ENCODE measurements at places on chromosomes 16 and 17.

DNA sequence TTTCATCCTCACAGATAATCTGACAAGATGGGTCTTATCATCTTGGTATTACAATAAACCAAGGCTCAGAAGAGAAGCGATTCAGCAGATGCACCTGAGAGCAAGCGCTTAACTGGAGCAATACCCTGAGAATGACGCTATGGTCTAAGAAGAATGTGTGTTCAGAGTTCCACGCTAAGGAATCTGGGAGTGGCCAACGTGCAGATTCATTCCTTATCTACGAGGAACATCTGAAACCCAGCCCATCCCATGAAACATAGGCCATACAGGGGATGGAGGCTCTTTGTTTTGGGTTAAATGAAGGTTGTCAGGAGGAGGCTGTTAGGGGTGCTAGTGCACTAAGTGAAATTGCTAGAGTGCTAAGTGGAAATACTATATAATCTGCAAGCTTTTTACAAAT lies 28.5 kb upstream of the KDM8 start:
- no peak for DNase-seq

DNA sequence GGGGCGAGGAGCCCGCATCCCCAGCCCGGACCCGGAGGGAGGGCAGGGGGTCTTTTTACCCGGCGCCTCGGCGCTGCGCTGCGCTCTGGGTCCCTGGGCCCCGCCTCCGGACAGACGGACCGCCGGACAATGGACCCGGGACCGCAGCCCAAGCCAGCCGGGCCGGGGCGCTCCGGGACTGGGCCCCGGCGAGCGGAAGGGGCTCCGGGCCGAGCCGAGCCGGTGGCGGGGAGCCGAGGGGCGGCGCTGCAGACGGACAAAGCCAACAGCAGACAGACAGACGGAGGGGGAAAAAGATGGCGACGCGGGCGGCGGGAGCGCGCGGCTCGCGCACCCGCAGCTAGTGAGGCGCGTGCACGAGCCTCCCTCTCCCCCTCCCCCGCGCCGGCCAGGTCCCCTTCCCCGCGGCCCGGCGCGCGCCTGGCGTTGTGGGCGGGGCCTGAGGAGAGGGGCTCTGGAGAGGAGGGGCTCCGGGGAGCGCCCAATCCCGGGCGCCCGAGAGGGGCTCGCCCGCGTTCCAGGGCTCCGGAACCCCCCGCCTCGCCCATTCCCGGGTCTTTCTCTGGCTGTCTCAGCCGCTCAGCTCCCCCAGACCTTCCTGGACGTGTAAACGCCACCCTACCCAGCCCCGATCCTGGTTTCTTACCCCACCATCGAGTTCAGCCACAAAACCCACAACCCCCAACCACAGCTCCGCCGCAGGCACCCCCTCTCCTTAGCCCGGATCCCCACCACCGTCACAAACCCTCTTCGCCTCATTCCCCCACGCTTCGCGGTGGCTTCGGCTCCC lies at the start of gene ZNF821:
Gene ZNF821 (minus strand): TSS at position 334 of the 790 bp plus-strand sequence. CDS start 4,236 bp downstream, outside the sequence.
- peak; percentile 52 for DNase-seq

GRCh38 chr17:81470944-81471817 lies 41.4 kb downstream of the ACTG1 start:
- no peak for DNase-seq

DNA sequence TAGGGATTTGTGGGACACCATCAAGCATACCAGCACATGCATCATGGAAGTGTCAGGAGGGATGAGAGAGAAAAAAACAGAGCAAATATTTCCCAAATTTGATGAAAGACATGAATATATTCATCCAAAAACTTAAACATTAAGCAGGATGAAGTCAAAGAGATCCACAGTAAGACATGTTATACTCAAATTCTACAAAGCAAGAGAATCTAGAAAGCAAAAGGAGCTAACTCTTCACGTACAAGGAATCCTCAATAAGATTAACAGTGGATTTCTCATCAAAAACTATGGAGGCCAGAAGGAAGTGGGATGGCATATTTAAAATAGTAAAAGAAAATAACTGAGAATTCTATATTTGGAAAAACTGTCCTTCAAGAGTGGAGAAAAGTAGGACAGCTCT lies 374.8 kb downstream of the ZFHX3 start:
- DNase-seq, result no peak

- DNase-seq, result peak; percentile 33
Observed at GRCh38 chr17:29867643-29868181, 62.3 kb downstream of the SSH2 start.

DNA sequence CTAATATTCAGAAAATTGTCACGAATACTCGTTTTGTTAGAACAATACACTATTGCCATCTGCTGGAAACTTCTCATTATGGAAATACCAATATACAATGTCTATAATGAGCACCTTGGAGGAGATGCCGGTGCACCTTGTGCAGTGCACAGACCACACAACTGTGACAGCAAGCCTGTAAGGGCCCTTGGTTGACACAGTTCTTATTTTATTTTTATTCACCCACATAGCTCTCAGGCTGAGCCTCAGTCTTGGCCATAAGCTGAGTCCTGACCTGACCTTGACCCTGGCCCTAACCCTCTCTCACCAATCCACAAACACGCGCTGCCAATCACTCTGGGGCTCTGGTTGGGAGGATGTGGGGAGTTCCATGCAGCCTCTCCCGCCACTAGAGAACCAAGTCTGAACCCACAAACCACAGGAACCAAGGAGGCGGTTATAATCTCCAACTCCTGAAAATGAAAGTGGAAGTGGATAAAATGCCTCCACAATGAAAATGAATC lies 7.6 kb downstream of the AIPL1 start:
- no peak for DNase-seq

DNA sequence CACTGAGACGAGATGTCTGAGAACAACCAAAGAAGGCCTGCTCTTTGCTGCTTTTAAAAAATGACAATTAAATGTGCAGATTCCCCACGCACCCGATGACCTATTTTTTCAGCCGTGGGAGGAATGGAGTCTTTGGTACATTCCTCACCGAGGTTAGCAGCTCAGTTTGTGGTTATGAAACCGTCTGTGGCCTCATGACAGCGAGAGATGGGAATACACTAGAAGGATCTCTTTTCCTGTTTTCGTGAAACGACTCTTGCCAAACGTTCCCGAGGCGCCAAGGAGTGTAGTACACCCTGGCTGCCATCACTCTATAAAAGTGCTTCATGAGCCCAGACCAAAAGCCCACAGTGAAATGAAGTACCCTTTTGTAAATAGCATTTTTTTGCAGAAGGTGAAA lies 87.8 kb downstream of the CRISPLD2 start:
- no peak for DNase-seq

GRCh38 chr16:3882531-3882930 lies 2.0 kb upstream of the CREBBP start:
- no peak for DNase-seq

DNA sequence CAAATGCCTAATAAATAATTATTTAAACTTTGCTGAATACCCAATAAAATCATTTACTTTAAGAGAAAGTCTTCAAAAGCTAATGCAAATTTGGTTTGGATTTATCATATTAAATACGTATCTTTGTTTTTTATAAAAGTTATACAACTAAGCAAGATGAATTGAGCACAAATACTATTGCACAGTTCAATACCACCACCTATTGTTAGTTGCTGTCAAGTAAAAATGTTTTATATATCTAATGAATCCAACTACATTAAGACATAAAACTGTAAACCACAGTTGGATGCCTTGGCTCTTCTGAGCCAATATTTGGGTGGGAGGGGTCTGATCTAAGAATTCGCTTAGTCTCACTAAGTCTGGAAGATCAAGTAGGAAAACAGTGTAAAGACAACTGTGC lies 7.7 kb downstream of the FBXL20 start:
- no peak for DNase-seq

- DNase-seq, result no peak
Observed at GRCh38 chr16:58913456-58913855, 179.3 kb upstream of the GOT2 start.

GRCh38 chr17:43467981-43468581 lies 15.7 kb upstream of the DHX8 start:
- no peak for DNase-seq

- DNase-seq, result no peak
Observed at GRCh38 chr17:1076299-1076981, 79.5 kb downstream of the TIMM22 start.

GRCh38 chr17:61465550-61466237 lies 13.5 kb downstream of the TBX4 start:
- no peak for DNase-seq

DNA sequence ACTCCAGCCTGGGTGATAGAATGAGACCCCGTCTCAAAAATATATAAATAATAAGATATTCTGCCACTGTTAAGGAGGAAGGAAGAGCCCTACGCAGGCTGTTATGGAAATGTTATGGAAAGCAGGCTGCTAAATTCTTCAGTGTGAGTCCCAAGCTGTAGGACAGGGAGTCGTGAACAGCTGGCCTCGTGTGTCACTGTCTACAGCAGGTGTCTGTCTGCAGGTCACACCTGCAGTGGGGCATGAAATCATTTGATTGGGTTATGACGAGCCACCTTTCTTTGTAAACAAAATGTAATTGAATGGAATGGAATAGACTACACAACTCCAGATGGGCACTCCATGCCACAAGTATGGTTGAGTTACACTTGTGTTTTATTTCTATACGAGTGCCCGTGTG lies 15.6 kb upstream of the LITAF start:
- peak; percentile 94 for DNase-seq

DNA sequence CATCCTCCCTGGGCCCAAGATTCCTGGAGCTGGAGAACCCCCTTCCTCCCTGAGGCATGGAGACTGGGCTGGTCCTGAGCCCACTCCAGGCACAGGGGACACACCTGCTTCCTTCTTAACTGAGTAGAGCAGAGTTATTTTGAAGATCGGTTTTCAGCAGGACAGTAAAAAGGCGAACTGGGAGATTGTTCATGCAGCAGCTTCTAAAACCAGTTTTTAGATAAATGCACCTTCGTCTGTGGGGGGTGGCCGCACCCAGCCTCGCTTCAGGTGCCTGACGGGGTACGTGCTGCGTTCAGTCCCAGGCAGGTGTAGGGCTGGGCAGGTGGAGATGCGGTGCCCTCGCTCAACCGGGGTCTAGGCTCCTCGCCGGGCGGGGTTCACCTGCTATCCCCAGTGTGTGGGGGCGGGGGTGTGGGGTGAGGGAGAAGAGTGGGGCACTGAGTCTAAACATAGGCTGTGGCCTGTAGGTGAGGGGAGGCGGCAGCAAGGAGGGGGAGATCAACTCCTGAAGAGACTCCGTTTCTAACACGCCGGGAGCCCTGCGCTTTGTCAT lies 69.5 kb downstream of the JPH3 start:
- DNase-seq, result no peak

- no peak for DNase-seq
Observed at GRCh38 chr16:14501331-14502255, 128.5 kb downstream of the PARN start.

DNA sequence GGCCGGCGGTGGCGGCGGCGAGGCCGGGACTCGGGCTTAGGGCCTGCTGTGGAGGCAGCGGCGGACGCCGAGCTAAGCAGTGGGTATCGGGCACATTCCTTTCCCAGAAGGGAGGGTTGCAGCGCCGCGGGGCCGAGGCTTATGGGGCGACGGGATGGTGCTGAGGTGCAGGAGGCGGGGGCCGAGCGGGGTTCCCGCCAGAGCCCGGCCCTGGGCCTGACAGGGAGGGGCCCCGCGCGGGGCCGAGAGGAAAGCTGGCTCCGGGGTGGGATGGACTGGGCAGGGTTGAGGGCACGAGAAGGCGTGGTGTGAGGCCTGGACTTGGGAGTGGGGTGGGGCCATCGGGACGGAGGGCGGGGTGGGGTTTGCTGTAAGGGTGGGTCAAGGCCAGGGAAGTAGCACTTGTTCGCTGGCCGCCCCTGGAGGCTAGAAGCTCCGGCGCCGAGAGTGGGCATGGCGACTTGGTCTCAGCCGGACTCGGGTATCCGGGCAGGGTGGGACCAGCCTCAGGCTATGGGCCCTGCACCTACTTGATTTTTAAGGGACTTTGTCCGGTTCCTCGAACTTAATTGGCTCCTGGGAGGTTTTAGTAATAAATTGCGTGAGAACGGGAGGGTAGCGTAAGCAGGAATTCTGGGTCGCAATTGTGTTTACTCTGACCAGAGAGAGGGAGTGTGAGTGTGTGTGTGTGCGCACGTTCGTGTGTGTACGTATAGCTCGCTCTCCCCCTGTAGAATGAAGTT lies 396 bp downstream of the NFE2L1 start:
- DNase-seq, result peak; percentile 81

DNA sequence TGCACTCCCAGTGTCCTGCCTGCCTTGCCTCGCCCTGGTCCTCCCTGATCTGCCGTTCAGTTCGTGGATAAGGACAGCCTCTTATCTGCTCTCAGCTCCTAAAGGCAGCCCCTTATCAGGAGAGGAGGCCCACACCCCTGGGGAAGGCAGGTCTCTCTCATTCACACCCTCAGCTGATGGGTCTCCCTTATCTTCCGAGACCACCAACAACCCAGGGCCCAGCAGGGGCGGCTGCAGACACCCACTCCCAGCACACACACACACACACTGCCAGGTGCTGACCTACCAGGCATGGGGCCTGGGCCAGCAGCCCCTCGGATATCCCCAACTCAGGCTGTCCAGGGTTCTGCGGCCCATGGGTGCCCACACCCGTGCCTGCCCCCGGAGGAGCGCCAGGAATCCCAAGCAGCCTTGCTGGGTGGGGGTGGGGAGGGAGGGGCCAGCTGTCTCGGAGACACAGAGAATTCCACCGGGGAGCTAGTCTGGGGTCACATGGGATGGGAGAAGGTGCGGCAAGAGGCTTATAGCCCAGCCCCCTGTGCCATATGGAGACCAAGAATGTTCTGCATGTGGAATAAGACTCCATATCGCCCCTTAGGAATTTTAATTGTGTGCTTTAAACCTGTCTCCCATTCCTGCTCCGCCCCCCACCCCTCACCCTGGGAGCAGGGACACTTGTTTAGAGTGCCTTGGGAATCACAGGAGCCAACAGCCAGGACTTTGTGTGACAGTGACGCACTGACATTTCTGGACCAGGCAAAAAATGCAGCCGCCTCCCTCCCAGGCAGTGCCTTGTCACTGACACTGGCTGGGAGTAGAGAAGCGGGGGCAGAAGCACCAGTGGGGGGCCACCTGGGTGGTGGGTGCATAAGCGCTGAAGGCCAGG lies 41.9 kb upstream of the EMP2 start:
- DNase-seq, result no peak

GRCh38 chr17:54976316-54976715 lies 7.8 kb downstream of the STXBP4 start:
- no peak for DNase-seq

DNA sequence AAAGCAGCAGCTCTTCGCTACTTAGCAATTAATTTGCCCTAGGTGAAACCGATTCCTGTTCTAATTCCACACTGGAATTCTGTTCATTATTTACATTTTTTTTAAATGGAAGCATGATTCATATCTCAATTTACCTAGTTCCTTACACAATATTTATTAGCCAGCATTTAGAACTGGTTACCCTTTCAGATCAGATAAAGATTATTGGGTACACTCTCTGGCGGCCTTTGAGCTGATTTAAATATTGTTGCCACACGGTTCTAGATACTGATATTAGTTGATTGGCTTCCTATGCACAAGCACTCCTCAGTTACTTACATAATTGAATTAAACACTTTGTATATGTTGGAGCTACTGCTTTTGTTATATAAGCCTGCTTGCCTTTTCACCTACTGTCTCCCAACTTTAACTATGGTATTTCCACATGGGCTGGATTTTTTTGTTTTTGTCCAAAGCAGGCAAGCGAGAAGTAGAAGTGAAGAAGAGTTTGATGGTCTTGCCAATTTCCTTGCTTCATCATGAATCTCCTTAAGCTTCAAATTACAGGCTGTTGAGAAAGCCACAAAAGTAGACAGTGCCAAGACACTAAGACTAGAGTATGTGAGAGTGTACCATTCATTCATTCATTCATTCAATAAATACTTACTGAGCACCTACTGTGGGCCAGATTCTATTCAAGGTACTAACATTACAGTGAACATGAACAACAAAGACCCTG lies 3.9 kb upstream of the ALDH3A2 start:
- DNase-seq, result no peak

- DNase-seq, result no peak
Observed at GRCh38 chr17:34822007-34822739, 139.1 kb downstream of the CCT6B start.

- DNase-seq, result no peak
Observed at GRCh38 chr16:12618515-12618914, 185.2 kb downstream of the CPPED1 start.

All from NCI-H526 treated with DMSO at 0.1 percent for 48 hours (cell line).